Right lobe of liver (tissue), 6 donors: ENCODE measurements at places on chromosomes 6 and 20. TPM values are rescaled to one million over a fixed set of nuclear protein-coding genes. Genes with fewer than 3 reads are reported as not detected.

Gene SLC16A10
- 2.9 TPM for total RNA-seq

Gene TP53TG5
- total RNA-seq: not detected

Gene PROCR
- total RNA-seq: 3.1 TPM

Gene PNPLA1
- total RNA-seq: not detected

Gene PRL
- total RNA-seq: not detected

Gene SLC9A8
- 10.6 TPM for total RNA-seq

Gene IRF4
- total RNA-seq: 2.9 TPM

Gene RSPO4
- total RNA-seq: not detected

Gene EMILIN3
- total RNA-seq: 0.07 TPM

Gene NKX2-2
- not detected for total RNA-seq

Gene C6orf52
- 1.2 TPM for total RNA-seq

Gene INSM1
- total RNA-seq: not detected

Gene EPPIN
- total RNA-seq: not detected

Gene FRK
- total RNA-seq: 13.7 TPM

Gene MUC22
- not detected for total RNA-seq

Gene TCP11
- total RNA-seq: not detected

Gene WFDC2
- 2.8 TPM for total RNA-seq

Gene ZNF512B
- 14.0 TPM for total RNA-seq

Gene ETV7
- total RNA-seq: 0.55 TPM

Gene TINAG
- total RNA-seq: not detected

Gene LSM2
- 26.1 TPM for total RNA-seq

Gene SLC22A16
- total RNA-seq: 0.31 TPM

Gene EDN3
- total RNA-seq: not detected

Gene SLC17A2
- total RNA-seq: 34.0 TPM

Gene LY6G6D
- not detected for total RNA-seq

Gene COL19A1
- total RNA-seq: 0.39 TPM

Gene EEF1E1
- 7.4 TPM for total RNA-seq

Gene GTSF1L
- not detected for total RNA-seq

Gene HLA-DMA
- 10.8 TPM for total RNA-seq

Gene NHSL1
- 35.4 TPM for total RNA-seq

Gene ZFP57
- not detected for total RNA-seq

Gene MCCD1
- total RNA-seq: not detected

Gene PTCRA
- not detected for total RNA-seq

Gene PRSS16
- not detected for total RNA-seq

Gene BEND6
- not detected for total RNA-seq

Gene TFAP2B
- not detected for total RNA-seq

Gene POM121L2
- not detected for total RNA-seq

Gene CTCFL
- 0.18 TPM for total RNA-seq

Gene ITCH
- total RNA-seq: 34.4 TPM

Gene GINS1
- 0.40 TPM for total RNA-seq

Gene RCAN2
- total RNA-seq: 2.1 TPM

Gene CTAGE9
- total RNA-seq: not detected

Gene BPIFB4
- not detected for total RNA-seq

Gene HUS1B
- not detected for total RNA-seq

Gene ARMC2
- 0.99 TPM for total RNA-seq

Gene COL9A3
- 3.0 TPM for total RNA-seq

Gene OOEP
- not detected for total RNA-seq

Gene CST4
- not detected for total RNA-seq

Gene PAK5
- total RNA-seq: not detected

Gene PRKN
- total RNA-seq: 2.5 TPM
